ENCODE measurements at places on chromosomes 3 and 15.
A peak's percentile ranks its signal among the peaks of the same experiment; 100 is the strongest.

DNA sequence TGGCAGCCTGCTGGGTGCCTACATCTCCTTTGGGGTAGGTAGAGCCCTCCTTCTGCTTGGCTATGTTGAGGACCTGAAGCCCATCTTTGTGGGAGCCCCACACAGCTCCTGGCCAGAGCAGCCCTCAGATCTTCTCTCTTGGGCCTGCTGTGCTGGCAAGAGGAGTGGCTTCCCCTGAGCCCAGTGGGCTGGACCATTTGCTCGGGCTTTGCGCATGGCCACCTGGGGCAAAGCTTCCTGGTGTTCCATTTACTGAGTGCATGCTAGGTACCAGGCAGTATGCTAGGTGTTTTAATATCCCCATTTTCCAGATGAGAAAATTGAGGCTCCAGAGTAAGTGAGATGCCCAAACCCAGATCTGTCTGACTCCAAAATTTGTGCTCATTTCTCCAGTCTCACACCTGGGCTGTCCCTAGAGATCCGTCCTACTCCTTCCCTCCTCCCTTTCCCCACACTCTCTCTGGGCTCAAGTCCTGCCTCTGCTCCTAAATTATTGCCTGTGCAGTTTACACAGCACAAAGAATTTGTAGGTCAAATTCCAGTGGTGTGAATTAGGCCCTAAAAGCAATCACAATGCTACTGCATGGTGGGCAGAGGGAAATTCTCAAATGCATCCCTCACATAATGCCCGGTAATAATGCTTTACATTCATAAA is 39.7 kb downstream of the SLC28A1 start:
- no peak for DNase-seq

- DNase-seq, result no peak
Measured at GRCh38 chr3:189394599-189395121, 222.9 kb downstream of the TPRG1 start.

- DNase-seq, result peak; percentile 15
Measured at GRCh38 chr15:90482124-90483011, 47.4 kb upstream of the CRTC3 start.

DNA sequence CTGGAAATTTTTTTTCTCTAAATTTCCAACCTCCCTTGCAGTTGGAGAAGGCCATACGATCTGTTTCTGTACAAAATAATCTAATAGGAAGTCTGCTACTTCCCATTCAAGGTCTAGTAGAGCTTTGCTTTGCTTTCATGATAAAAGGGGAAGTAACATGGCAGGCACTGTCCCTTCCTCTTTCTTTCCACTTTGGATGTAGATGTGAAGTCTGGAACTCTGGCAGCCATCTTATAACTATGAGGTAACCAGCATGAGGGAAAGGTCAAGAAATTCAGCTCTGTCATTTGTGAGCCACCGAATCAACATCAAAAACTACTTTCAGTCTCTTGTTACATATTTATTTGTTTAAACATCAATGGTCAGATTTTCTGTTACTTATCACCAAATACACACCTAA is 156.3 kb downstream of the MTHFS start:
- DNase-seq, result no peak

GRCh38 chr3:29478611-29479010 is 197.7 kb downstream of the RBMS3 start:
- no peak for DNase-seq

DNA sequence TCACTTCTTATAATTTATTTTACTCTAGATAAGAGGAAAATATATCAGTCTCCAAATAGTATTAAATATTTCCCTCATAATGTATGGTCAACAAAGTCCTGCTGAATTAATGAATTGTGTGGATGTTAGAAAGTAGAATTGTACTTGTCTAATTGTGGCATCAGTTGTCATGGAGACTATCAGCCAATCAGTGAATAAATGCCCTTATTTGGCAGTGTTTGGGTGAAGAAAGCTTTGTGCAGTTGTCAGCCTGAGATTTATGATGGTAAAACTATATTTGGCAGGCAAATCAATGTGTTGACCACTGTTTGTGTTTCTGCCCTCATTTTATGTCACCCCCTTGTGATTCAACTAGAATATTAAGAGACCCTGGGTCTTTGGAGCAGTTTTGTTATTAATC is 293.6 kb upstream of the MDFIC2 start:
- no peak for DNase-seq

DNA sequence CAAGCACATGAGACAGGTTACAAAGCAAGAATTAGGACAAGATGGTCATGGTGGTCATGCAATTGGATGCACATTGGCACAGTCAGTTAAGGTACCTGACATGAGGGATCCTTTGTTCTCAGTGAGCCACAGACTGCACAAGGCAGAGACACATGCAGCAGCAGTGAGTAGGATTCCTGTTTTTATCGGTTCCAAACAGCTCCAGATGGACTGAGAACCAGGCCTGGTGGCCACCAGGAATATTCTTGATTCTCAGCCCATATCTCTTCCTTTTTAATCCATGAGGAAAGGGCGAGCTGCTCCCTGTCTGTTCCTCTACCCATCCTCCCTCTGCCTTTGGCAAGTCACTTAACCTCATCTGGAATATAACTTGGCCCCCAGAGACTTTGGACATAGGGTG is 410.8 kb downstream of the GAP43 start:
- DNase-seq, result no peak

DNA sequence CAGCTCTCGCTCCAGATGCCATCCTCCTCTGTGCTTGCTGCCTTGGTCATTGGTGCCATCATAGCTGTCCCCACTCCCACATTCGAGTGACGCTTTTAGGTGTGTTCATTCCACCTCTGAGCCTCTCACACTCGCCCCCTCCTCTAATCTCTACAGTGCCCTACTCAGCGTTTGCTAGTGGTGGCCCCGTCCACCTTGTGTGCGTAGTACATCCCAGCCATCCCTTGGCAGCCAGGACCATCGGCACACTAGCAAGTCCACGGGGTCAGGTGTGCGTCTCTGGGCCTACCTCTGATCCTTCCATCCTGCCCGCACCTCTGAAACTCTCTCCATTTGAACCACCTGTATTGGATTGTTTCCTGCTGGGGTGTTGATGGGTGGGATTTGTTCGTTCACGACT is 54.2 kb upstream of the RGMA start:
- no peak for DNase-seq

GRCh38 chr3:2513986-2514385 is 415.3 kb downstream of the CNTN4 start:
- DNase-seq, result no peak

GRCh38 chr3:29515451-29515850 is 234.6 kb downstream of the RBMS3 start:
- no peak for DNase-seq

DNA sequence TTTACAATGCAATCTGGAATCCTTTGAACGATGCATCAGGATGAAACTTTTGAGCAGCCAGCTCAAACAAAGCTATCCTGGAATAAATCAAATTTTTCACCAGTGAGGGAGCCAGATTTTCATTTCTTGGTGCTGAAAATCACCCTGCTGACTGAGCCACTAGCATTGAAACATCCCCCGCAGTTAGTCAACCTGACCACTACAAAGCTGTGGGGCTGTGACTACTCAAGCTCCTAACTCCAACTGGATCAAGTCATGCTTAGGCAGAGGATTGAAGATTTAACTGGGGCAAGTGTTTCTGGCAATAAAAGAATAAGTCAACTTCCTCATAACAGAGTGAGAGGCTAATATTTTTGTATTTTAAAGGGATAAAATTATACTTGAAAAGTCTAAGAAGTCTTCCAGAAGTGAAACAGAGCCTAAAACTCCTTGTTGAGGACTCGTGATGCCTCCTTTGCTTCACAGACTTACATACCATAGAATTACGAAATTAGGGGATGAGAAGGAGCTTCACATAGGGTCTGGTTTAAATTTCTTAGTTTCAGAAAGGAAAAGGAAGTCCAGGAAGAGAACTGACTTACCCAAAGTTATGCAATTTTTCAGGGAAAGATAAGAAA is 177.8 kb downstream of the SERPINI1 start:
- DNase-seq, result no peak

DNA sequence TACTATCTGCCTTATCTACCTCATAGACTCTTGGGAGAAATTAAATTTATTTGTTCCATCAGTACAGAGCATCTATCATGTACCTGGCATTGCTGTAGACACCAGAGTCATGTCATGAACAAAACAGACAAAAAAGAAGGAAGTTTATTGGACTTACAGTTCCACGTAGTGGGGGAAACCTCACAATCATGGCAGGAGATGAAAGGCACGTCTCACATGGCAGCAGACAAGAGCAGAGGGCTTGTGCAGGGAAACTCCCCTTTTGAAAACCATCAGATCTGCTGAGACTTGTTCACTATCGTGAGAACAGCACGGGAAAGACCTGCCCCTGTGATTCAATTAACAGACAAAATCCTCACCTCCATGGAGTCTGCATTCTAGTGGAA is 25.6 kb upstream of the ACAP2 start:
- DNase-seq, result no peak

DNA sequence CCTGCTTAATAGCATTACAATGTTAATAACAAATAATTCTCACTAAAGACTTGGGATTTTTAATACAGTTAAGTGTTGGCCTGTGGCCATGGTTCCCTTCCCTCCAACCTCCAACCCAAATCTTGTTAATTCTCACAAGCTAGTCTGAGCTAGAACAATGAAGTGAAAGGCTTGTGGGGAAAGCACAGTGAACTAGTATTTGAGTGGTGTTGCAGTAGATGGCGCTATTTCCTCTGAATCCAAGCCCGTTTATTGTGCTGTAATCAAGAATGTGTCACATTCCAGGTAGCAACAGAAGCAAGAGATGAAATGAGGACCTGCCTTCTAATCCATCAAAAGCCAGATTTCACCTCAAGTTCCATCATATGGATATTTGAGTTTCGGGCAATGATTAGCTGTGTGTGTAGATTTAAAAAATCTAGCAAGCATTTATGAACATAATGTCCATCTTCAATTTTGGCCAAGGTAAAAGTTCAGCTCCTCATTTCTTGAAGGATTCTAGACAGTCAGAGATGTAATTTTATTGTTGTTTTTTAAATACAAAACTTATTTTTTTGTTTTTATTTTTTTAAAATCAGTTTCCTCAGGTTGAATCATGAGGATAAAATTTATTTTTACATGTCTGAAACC is 160.7 kb downstream of the SQOR start:
- no peak for DNase-seq

DNA sequence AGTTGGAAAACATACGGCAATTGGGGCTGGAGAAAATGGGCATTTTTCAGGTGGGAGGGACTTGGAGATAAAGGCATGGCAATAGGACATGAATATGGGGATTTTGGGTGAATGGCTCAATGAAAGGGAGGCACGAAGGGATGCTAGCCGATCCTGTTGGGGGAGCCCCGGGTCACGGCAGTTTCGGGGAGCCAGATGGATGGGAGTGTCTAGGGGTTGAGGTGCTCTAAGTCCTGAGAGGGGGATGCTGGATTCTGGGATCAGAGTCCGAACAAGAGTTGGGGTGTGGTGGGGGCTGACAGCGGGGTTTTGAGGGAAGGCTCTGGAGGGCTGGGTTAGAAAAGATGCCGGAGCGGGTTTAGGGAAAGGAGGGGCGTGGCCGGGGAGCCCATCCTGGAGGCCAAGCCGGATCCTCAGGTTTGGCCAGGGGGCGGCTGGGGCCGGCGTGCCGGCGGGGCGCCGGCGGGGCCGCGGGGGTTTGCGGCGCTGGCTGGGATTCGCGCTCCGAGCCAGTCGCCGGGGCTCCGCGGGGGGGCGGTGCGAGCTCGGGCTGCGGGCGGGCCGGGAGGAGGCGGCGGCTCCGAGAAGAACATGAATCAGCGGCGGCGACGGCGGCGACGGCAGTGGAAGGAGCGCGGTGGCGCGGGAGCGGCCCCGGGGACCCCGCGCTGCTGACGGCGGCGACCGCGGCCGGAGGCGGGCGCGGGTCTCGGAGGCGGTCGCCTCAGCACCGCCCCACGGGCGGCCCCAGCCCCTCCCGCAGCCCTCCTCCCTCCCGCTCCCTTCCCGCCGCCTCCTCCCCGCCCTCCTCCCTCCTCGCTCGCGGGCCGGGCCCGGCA is at the start of gene TYRO3:
Gene TYRO3, plus strand, starts transcription at position 813 of the 839 bp plus-strand sequence. CDS start 46 bp downstream, outside the sequence.
- peak; percentile 77 for DNase-seq

GRCh38 chr3:57151021-57151449 is 14.1 kb downstream of the IL17RD start:
- DNase-seq, result no peak

DNA sequence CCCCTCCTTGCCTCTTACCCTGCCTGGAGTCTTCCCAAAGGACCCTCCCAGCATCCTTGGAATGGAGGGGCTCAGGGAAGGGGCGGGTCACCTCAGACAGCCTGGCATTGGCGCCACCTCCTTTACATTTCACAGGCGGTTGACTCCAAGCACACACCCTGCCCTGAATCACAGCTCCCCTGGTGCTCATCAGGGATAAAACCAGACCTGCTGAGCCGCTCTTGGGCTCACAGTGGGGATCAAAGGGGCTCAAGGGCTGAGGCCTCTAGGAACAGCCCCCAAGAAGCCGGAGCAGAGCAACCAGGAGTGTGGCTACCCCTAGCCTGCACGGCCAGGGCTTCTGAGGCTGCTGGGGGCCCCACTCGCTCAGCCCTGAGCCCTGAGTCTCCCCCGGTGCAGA is 16.6 kb downstream of the LINGO1 start:
- no peak for DNase-seq

Measured in T-helper 2 cell treated with Interferon-gamma antibody and Interleukin-4, amounts not matched to agents 5 μg/mL and 100 μg/mL, for 36 hours (primary cell).